ENCODE measurements at places on chromosomes 4 and X. TPM values are rescaled to one million over a fixed set of nuclear protein-coding genes. Genes with fewer than 3 reads are reported as not detected.

DNA sequence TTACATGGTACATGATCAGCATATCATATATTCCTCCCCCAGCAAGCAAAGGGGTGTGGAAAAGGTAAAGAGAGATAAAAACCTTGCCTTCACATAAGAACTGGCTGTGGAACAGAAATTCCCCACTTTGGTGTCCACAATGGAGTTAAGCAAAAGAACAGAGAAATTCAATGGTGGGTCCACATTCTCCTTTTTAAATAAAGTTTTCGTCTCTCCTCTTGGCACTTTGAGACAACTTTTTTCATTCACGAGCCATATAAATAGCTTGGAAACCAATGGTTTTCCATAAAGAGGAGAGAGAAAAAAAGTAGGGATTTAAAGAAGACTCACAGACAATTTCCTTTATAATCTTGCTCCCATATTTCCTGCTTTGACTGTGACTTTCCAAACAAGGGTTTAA lies 148.1 kb downstream of the TSPAN5 start:
- no peak for DNase-seq

DNA sequence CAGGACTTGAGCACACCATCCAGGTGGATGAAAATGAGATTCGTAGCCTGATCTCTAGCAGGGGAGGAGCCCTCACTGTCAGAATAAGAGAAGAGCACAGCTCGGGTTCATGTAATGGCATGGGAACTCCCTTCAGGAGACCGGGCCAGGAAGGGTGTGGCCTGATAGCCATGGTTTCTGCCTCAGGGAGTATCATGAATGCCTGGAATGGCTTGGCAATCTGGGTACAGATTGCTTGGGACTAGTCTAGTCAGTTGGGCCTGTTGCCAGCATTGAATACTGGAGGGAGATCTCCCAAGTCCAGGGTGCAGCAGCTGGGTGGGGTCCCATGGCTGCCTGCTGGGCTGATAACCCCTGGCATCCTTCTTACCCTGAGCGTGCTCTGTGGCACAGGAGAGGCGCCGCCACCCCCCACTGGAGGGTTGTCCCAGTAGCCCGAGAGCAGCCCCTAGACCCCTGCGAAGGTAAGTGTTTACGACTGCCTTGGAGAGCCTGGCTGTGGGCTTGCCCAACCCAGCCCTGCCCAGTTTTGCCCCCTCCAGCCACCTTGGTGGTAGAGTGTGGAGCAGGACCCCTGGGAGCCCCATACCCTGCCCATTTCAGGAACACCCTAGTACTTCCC lies 298.8 kb downstream of the TEX13A start:
- no peak for DNase-seq

DNA sequence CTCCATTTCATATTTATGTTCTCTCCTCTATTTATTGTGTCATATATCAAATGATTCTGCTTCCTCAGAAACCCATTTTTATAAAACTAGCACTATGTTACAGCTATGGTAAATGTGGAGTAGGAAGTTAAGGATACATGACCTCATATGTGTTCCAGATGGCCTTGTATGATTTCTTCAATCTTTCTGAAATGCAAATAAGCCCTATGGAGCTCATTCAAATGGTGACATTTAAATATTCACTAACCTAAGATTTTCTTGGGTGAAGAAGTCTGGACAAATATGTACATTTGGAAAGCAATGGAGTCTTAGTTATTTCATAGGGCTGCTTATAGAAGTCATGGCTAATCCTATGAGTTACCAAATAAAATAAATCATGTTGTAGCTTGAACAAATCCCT lies 782.5 kb downstream of the STPG2 start:
- DNase-seq = no peak

The DCX gene
- total RNA-seq = not detected

DNA sequence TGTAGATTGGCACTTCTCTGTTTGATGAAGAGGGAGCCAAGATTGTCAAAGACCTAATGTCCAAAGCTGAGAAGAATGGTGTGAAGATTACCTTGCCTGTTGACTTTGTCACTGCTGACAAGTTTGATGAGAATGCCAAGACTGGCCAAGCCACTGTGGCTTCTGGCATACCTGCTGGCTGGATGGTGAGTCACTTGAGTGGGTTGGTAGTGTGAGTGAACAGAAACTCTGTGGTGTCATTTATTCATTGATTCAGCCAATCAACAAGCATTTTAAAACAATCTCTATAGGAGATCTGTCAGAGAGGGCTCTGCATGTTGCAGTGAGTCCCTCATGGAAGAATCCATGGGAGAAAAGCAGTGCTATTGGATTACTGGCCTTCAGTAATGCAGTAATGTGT lies 16.3 kb downstream of the TAF9B start:
- DNase-seq = no peak

GRCh38 chr4:6875431-6875831 lies 34.2 kb upstream of the TBC1D14 start:
- DNase-seq = no peak

GRCh38 chrX:40004921-40005291 lies 92.9 kb downstream of the BCOR start:
- no peak for DNase-seq

DNA sequence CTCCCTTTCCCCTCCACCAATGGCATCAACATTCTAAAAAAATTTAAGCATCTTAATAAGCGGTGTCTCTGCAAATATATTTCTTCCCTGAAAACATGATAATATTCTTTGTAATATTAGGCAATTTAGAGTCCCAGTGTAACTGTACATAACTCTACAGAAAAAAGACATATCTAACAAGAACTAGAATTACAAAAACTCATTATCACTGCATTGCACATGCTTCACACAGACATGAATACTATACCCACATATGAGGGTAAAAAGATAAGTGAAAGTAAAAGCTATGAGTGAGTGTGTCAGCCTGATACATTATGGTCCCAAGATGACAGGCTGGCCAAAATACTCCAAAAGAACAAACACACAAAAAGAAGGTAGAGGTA lies 2.4 kb upstream of the FGB start:
- DNase-seq = no peak

- DNase-seq = peak; percentile 17
These were observed 6.7 kb downstream of the MSANTD1 start for GRCh38 chr4:3255611-3256186.

DNA sequence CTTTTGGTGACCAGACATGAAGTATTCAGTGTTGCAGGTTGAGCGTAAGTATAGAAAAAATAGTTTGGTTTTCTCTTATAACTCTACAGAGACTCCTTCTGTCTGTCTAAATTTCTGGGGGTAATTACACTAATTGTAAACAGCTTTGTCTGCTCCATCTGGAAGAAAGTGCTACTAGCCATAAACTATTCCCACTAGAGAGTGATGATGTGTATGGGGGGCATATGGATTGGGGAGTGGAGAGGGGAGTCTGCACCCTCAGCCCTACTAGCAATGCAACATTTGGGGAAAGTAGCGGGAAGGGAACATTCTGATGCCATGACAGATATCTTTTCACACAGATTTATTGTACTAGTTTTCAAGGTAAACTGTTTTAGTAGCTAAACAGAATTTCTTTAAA lies 549.7 kb downstream of the TRIML1 start:
- DNase-seq = no peak

- DNase-seq = no peak
These were observed 115.2 kb upstream of the TBC1D9 start for GRCh38 chr4:140871368-140871767.

DNA sequence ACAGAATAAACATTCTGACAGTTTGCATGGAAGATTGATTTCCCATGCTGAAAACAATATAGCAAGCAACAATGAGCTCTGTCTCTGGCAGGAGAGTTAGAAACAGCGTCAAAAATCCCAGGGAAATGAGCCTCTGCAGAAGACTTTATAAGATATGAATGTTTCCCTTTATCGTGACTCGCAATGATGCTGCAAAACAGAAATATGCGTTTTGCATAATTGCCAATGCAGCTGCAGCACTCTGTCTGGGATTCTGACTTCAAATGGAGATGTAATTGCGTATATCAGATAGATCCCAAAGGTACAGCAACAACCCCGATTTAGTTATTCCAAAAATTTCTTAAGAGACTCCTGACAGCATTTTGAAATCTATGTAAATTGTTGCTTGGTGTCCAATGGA lies 702.4 kb upstream of the EPHA5 start:
- no peak for DNase-seq

GRCh38 chrX:40468033-40468846 lies 112.5 kb upstream of the ATP6AP2 start:
- DNase-seq = peak; percentile 60

The TLR6 gene
- total RNA-seq = not detected

GRCh38 chr4:74311696-74312313 lies 3.5 kb downstream of the EPGN start:
- peak; percentile 39 for DNase-seq

DNA sequence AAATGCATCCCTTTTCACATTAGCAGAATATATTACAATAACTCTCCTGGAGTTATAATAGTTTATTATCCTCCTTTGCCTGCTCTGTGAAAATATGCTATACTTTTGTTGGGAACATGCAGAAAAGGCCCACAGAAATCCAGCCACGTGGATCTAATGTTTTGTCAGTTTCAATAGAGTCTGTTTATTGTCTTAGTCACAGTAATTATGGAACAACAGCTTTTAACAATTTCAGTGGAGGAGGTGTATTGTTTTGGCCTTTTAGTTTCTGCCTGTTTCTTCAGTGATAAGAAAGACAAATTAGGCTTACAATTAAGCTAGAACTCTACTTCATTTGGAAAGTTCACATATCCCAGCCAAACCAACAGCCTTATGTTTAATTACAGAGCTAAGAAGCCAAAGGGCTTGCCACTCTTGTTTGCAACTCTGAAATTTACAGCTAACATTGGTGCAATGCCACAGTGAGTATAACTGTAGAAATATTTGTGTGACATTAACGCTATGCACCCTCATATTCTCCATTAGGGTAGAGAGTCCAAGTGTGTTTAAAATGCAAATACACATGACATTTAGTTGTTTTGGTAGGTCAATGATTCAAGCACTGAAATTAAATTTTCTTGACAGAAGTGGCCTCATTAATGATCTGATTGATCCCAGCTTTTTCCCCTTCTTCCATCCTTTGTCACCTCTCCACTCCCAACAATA lies 175.8 kb downstream of the USP46 start:
- DNase-seq = no peak

- no peak for DNase-seq
These were observed 28.4 kb upstream of the TSPAN5 start for GRCh38 chr4:98686847-98687246.

DNA sequence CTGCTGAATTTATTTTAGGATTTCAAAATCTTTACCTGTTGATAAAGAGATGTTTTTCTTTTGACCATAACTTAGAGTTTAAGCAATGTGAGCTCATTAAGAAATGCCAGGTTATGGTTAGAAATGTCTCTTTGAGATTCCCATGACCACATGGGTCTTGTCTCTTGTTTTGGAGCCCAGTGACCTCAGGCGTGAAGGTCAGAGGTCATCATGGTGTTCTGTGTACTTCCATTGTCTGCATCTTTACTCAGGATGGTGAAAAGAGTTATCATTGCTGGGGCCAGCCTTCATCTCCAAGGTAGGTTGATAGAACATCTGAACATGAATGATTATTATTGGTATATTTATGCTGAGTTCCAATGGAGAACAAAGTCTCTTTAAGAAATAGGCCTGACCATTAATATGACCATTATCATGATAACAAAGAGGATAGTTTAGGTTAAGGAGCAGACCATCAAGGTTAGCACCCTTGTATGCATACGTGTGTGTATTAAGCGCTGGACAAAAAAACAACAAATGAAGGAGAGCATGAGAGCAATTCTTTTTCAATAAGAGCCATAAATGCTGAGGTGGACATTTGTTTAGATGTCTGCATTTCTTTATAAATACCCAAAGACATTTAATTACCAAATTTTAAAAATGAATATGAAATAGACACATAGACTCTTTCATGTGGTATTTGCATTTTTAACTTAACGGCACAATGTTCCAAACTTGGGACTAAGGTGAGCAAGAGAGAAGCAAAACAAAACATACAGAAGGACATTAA lies 120.6 kb upstream of the PAQR3 start:
- DNase-seq = no peak

The RRH gene
- total RNA-seq = 0.37 TPM

The XAGE1A gene
- total RNA-seq = not detected

- no peak for DNase-seq
These were observed 356.0 kb upstream of the RASGEF1B start for GRCh38 chr4:81827577-81828202.

DNA sequence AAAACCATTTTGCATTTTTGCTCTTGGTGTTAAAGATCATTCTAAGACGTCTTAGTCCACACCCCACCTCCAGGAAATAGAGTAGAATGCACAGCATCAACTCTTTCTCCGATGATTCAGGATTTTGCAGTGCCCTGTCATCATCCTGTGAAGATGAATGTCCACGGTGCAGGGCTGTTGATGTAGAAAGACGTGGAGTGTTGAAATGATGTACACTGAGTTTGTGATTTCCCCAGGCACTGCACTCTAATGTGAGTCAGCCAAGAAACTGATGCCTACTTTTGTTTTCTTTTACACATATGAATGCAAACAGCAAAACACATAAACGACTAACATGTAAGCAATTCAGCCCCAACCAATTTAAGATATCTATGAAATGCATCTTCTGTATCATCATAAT lies 10.5 kb downstream of the LGI2 start:
- DNase-seq = no peak

- no peak for DNase-seq
These were observed 186.0 kb downstream of the DCHS2 start for GRCh38 chr4:154305616-154306015.

- no peak for DNase-seq
These were observed 269.9 kb downstream of the KCNIP4 start for GRCh38 chr4:21678711-21679110.

DNA sequence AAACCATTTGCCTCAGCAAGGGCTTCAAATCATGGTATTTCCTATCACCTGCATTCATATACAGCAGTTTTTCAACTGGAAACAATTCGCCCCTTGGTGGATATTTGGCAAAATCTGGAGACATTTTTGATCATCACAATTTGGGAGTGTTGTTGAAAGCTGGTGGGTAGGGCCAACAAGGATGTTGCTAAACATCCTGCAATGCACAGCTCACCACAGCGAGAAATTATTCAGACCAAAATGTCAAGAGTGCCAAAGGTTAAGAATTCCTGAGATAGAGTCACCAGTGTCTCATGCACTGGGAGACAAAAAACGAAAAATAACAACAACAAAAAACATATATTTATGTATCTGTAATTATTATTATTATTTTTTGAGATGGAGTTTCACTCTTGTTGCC lies 435.2 kb upstream of the CTSO start:
- no peak for DNase-seq

All from Caco-2 (cell line).